ENCODE measurements at places on chromosomes 12 and 14.
A peak's percentile ranks its signal among the peaks of the same experiment; 100 is the strongest.

DNA sequence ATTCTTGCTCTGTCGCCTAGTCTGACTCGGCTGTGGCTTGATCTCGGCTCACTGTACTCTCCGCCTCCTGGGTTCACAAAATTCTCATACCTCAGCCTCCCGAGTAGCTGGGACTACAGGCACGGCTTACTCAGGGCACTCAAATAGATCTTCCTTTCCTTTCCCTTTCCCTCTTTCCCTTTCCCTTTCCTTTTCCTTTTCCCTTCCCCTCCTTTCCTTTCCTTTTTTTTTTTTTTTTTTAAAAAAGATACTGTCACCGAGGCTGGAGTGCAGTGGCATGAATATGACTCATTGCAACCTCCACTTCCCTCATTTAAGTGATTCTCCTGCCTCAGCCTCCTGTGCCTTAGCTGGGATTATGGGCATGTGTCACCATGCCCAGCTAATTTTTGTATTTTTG, 86.0 kb downstream of the AEBP2 start:
- no peak for DNase-seq

GRCh38 chr12:716506-716905, 35.9 kb upstream of the WNK1 start:
- no peak for DNase-seq

DNA sequence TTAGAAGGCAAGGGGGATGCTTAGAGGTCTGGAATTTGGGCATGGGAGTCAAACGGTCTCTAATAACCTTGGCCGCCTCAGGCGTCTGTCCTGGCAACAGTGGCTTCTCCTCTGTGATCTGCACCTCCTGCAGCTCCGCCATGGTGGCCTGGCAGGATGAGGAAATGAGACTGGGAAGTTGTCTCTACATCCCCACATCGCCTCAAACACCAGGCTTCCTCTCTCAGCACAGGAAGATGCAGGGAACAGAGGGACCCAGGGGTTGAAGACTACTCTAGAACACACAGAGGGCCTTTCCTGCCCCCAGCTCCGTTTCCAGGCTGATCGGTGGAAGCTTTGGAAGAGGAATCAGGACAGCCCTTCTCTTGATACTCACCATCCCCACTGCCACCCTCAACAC, 1.7 kb downstream of the NDRG2 start:
- DNase-seq = no peak

- no peak for DNase-seq
Observed at GRCh38 chr12:68776976-68777610, 30.9 kb upstream of the MDM2 start.

- DNase-seq = no peak
Observed at GRCh38 chr12:88111074-88111652, 30.7 kb downstream of the CEP290 start.

DNA sequence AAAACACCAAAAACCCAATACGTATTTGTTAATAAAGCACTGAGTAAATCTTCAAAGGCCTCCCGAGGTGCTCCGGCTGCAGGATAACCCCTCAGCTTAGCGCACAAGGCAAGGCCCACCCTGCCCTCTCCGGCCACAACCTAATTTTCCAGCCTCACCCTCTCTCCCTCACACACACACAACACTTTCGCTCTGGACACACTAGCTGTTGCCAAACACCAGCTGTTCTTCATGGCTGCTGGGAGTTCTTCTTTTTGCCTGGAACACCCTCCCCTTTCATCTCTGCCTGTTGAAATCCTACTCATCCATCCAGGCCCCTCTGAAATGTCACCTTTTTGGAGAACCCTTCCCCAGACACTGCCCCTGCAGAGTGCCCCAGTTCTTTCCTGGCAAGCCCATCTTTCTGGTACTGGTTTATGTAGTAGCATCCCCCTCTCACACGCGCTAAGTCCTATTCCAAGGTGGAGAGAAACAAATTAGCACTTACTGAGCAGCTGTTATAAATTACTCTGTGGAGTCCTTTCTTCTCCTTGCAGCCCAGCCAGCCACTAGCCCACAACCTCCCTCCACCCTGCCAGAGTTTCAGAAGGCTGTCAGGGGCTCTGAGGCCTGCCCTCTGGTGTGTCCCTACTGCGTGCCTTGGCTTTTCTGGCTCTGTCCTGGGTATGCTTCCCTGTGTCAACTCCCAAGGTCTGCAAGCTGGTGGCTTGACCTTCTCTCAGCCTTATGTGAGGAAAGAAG, 805 bp upstream of the CRACR2A start:
- no peak for DNase-seq

GRCh38 chr14:23125933-23126524, 7.0 kb upstream of the CEBPE start:
- DNase-seq = no peak

GRCh38 chr12:84341467-84342193, 571.0 kb downstream of the SLC6A15 start:
- no peak for DNase-seq

DNA sequence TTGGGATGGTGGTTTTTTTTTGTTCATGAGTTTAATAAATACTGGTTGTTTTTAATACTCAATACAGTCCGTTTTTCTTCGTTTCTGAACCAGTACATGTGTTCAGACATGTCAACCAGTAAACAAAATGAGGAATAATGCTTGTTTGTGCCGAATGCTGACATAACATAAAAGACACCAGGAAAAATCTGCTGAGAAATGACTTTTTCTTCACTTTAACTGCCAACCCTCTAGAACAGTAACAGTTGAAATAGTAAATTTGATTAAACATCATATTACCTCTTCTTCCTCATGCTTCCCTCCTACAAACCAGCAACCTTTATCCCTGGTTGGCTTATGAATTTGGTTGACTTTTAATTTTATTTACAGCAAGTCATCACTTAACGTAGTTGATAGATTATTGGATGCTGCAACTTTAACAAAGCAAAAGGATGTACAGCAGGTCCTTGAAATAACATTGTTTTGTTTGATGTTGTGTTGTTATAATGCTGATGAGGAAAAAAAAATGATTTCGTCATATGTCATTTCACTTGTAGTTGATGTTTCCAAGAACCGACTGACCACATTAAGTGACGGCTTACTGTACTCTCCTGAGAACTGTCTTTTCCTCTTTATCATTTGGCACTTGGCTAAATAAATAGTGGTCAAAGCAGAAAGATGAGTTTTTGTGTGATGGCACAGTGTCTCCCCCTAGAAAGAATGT, 340.5 kb downstream of the TMTC2 start:
- no peak for DNase-seq

DNA sequence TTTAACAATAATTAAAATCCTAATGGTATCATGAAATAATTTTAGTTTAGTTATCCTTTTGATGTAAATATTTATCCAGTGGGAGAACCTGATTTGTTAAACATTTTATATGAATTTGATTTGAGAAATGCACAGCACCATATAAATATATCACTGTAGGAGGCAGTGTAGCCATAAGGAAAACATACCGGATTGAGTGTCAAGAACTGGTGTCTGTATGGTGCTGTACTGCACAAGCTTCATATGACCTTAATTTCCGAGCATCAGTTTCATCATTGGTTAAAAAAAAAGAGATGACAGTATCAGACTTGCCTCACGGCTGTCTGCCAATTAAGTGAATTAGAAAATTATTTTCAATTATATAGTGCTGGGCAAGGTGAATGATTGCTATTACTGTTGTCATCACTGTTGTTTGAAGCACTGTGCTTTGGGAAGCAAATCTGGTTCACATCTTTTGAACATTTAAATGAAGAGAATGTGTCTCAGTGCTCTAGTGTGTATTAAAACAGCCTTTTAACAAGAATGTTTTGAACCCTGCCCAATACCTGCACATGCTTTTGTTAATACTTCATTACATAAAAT, 72.1 kb downstream of the TMTC2 start:
- no peak for DNase-seq

- DNase-seq = no peak
Observed at GRCh38 chr12:101759396-101760047, 20.3 kb upstream of the SYCP3 start.

DNA sequence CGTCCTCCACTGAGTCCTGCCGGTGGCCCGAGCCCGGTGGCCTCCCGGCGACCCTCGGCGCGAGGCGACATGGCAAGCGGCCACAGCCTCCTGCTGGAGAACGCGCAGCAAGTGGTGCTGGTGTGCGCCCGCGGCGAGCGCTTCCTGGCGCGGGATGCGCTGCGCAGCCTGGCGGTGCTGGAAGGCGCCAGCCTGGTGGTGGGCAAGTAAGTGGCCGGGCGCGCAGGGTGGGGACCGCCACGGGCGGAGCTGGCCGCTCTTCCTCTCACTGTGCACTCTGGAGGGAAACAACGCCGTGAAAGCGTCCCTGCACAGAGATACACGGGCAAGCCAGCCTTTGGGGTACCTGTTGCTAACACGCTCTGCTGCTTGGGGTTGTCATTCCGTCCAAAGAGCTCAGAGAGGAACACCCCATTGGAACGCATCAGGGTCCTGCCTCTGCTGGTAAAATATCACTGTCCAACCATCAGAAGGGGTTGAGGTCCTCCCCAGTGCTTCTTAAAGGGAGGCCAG, at the start of gene AMDHD1:
TSS of gene AMDHD1 (plus strand) at position 2 of the 513 bp plus-strand sequence. CDS start at position 70, 68 bp downstream.
- peak; percentile 61 for DNase-seq

DNA sequence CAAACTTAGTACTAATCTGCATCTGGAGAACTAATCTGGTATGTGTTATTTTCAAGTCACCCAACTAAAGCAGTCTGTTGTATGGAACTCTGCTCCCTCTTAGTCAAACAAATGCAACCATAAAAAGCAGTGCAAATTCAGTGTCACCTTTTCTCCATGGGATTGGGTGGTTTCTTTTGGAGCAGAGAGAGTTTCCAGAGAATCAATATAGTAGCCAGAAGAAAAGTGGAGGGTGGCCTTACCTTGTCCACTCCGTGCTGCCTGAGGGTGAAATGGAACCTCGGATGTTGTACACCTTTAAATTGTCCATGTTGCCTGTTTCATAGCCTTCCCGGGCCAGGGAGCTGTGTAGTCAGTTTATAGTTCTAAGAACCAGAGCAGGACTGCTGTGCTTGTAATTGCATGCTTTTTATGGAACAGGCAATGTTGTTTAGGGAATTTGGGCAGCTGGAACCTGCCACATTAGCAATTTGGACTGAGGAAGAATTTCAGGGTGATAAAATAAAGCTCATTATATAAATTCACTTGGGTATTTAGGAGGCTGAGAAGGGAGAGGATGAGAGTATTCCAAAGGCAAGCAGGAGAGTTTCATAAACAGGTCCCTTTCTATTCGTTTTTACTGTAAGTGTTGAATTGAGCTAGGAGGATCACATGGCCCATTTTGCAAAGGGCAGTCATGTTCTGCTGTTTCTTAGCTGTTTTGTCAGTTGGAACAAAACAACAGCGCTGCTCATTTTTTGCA, 60.5 kb downstream of the CRADD start:
- no peak for DNase-seq

GRCh38 chr12:70028918-70029317, 203.9 kb downstream of the MYRFL start:
- no peak for DNase-seq

GRCh38 chr14:72651081-72651480, 242.8 kb downstream of the DPF3 start:
- DNase-seq = no peak

GRCh38 chr12:124568431-124569374, 1.3 kb upstream of the NCOR2 start:
- peak; percentile 67 for DNase-seq

DNA sequence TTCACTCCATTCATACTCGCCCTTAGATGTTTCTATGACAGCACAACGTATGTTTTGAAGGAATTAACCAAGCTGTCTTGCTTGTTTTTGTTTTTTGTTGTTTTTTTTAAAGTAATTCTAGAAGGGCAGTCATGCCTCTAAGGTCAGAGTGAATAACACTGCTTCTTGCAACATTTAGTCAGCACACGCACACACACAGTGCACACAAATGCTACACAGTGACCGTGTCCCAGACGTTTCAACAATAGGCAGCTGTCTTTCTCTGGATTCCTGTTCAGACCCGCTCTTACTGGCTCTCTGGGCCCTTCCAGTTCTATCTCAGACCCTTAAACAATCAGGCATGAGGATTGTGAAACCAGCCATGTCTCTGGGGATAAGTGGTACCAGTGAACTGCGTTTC, 351.0 kb upstream of the FKBP4 start:
- no peak for DNase-seq

DNA sequence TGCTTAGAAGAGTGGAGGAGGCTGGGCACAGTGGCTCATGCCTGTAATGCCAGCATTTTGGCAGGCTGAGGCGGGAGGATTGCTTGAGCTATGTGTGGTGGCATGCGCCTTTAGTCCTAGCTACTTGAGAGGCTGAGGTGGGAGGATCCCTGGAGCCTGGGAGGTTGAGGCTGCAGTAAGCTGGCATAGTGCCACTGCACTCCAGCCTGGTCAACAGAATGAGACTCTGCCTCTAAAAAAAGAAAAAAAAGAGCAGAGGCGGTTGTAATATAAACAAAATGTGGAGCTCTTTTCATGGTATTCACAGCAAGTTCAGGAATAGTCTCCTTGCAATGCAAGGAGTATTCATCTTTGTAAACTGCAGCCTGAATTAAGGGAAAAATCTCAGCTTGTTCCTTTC, 27.2 kb downstream of the ARID2 start:
- DNase-seq = no peak

GRCh38 chr12:27429606-27430005, 16.9 kb upstream of the SMCO2 start:
- no peak for DNase-seq

- DNase-seq = no peak
Observed at GRCh38 chr12:11829764-11830194, 180.3 kb downstream of the ETV6 start.

GRCh38 chr12:120760349-120761254, 35.0 kb downstream of the ACADS start:
- no peak for DNase-seq

- no peak for DNase-seq
Observed at GRCh38 chr14:100428727-100429126, 105.6 kb downstream of the SLC25A47 start.

GRCh38 chr14:20676072-20676471, 8.3 kb upstream of the RNASE4 start:
- no peak for DNase-seq

- DNase-seq = no peak
Observed at GRCh38 chr14:101758913-101759593, 2.5 kb upstream of the PPP2R5C start.

GRCh38 chr14:59532419-59532818, 44.2 kb downstream of the CCDC175 start:
- DNase-seq = no peak

- DNase-seq = no peak
Observed at GRCh38 chr14:21069388-21070082, 569 bp upstream of the ARHGEF40 start.

DNA sequence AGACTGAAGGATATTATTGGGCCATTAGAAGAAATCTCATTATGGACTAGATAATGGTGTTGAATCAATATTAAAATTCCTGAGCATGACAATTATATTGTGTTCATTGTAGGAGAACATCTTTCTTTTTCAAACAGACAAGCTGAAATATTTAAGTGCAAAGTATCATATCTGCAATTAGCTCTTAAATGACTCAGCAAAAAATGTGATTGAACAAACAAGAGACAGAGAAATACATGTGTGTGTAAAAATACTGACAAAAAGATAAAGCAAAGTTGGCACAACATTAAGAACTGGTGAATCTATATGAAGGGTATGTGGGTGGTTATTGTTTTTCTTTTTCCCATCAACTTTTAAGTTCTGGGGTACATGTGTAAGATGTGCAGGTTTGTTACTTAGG, 9.5 kb downstream of the CEP290 start:
- DNase-seq = no peak
